Activated CD4-positive, alpha-beta T cell treated with anti-CD3 and anti-CD28 coated beads for 1 hour (primary cell): ENCODE measurements at places on chromosomes 6 and 20.

DNA sequence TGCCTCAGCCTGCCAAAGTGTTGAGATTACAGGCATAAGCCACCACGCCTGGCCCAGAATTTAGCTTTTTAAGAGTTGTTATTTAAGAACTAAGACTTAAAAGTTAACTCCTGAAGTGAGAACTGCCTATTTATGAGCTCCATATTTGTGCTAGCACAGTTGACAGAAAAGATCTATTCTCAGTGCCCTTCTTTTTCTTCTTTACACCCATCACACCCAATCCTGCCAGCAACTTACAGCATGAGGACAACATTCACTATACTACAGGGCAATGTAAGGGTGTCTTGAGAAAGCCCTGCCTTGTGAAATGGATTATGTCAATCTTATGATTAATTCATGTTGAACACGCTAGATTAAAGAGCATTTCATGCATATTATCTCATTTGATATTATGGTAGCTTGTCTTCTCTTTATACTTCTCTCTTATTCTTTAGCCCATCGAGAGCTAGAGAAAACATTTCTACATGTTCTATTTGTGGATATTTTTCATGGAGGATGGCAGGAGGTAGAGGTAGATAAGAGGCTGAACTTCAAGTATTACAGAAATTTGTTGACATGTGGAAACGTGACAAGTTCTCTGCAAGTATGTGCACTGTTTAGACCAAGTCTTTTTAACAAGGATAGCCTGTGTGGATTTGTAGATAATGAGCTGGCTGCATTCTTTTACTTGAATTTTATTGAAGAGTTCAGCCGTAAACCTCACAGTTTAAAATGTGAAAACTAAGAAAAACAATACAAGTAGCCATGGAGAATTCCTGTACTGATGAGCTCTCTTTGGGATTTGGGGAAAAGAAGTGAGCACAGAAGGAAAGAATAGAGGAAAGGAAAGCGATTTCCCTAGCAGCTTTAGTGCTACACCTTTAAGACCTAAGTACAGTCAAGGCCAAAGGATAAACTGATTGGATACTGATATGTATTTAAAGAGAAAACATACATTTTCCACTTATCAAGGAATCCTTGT, 212.2 kb downstream of the ARHGAP18 start:
- no peak for DNase-seq

GRCh38 chr6:17281100-17281496, at the start of gene RBM24:
Gene RBM24, plus strand, starts transcription at chr6:17281361. Its CDS starts 221 bp downstream, at chr6:17281582.
- DNase-seq, result no peak

DNA sequence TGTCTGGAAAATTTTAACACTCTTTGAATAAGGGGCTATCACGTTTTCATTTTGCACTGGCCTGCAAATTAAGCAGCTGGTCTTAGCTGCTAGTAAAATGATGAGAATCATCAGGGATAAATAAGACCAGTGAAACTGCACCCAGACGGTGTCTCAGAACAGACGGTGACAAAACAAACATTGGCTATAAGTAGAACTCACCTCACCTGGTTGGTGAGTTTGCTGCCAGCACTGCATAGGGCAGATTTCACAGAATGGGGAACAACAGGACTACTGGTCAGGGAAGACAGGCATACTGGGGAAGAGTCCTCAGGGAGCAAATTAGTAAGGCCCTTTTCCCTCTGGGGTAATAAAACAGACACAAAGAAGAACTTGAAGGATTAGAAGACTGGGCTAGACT, 175.9 kb upstream of the CITED2 start:
- DNase-seq, result no peak

- peak; percentile 39 for DNase-seq
Observed at GRCh38 chr6:37698264-37699137, 818 bp upstream of the MDGA1 start.

DNA sequence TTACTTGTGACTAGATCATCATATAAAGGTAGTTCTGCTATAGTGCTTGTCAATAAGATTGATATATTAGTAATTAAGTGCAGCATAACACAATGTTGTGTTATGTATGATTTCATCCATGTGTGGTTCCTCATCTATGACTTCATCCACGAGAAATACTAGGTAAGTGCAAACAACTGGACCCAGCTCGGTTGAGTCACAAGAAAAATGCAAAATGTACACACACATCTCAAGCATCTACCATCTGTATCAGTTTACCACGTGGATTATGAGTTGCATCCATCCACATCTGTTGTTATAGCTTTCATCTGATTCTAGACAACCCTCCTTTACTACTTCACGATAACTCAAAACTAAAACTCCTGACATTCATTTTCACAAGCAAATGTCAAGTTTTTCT, 517.0 kb upstream of the CITED2 start:
- no peak for DNase-seq

GRCh38 chr6:139520321-139520768, 145.9 kb upstream of the CITED2 start:
- no peak for DNase-seq

- DNase-seq, result no peak
Observed at GRCh38 chr6:129500958-129501739, 208.8 kb downstream of the ARHGAP18 start.

DNA sequence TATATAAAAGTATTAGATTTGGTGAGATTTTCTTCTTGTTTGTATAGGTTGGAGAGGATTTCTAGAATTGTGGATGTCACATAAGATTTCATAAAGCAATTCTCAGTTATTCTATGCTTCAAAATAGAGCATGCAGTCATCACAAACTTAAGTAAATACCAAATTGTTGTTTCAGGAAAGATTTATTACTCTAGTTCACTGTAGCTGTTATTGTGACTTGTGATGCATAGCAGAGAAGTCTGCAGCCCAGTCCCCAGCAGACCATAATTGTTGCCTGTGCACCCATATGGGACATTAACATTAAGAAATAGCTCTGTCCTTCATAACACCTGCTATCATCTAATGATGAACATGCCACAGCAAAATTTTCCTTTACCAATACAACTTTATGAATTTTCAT, 228.0 kb upstream of the FAM83B start:
- no peak for DNase-seq

DNA sequence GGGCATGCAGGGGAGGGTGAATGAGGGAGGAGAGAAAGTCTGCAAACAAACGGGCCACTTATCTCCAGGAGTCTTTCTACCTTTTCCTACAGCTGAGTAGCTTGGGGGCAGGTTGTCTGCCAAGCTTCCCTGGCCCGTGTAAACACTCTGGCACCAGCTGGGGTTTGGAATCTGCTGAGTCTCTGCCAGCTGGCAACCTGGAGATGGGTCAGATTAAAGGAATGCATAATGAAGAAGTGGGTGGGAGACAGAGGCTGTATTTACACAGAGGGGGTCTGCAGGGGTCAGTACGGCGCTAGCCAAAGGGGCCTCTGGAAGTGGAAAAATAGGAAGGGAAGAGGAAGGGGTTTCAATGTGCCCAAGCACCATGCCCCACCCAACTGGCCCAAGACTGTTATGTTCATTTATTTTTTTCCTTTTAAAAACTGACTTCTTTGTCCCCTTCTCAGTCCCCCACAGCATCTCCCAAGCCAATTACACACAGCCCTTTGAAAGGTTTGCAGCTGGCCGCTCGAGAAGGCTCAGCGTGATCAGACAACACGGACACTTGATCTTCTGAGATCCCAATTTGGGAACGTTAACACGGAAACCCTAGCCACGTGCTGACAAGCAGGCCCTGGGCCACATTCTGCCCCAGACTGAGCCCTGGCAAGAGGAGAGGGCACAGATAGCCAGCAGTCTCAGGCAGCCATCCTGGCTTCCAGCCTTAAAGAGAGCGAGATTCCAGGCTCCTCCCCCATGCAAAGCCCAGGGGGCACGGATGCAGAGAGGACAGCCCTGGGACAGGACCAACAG, 25.2 kb downstream of the TRAM2 start:
- DNase-seq, result no peak

DNA sequence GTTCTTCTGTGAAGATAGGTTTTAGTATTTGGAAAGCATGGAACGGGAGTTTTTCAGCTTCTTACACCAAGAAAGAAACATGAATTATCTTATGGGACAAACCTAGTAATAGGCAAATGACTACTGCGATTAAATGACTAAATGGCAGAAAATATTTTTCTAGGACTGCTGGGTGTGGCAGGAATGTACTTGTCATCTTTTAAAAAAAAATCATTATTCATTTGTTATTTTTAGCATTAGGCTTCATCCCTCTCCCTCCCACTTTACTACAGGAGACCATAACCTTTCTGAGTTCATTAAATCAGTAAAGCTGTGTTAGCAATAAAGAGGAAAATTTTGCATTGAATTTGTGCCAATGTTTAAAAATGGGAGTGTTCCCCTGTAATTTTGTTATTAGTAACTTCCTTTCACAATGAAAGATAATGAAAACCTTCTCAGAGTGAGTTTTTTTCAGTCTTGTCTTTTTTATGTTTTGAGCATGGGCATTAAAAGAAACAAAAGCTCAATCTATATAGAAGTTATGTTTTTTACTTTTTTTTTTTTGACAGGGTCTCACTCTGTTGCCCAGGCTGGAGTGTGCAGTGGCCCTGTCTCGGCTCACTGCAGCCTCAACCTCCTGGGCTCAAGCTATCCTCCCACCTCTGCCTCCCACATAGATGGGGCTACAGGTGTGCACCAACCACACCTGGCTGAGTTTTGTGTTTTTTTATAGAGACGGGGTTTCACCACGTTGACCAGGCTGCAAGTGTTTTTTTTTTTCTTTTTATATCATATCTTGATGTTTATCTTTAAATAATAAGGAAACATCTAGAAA, 105.6 kb upstream of the CLDN20 start:
- no peak for DNase-seq

DNA sequence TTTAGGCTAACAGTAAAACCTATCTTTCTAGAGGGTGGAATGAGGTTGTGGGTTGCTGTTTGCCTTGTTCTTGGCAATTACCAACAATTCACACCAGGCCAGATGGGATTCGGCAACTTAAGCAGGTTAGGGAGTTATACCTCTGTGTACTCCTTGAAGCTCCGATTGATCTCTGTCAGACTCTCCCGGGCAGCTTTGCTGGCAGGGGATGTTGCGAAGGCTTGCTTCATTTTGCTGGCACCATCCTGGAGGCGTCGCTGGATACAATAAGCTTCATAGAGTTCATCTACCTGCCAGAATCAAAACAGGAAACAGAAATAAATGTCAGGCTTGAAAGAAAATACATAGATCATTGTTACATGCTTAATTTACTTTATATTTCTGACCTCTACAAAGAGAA, 66.4 kb upstream of the ARMH2 start:
- DNase-seq, result no peak

GRCh38 chr6:40798069-40798770, 211.1 kb upstream of the LRFN2 start:
- DNase-seq, result no peak

DNA sequence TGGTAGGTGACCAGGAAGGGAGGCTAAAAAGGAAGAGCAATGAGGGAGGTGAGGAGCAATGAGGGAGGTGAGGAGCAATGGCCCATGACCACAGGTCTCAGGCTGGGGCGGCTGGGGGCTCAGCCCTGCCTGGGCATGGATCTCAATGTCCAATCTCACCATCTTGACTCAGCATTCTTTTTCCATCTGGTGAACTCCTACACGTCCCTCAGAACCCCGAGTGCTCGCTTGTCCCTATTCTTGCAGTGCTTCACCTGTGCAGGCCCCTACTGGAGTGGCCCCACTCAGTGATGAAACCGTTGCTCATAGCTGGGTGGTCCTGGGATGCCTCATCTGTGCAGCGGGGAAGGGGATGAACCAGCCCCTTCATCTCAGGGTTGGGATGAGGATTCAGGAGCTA, 16.9 kb upstream of the RBBP8NL start:
- no peak for DNase-seq

GRCh38 chr6:150981095-150981494, 115.6 kb downstream of the MTHFD1L start:
- DNase-seq, result no peak

GRCh38 chr20:63497946-63498935, 642 bp downstream of the EEF1A2 start:
- no peak for DNase-seq

DNA sequence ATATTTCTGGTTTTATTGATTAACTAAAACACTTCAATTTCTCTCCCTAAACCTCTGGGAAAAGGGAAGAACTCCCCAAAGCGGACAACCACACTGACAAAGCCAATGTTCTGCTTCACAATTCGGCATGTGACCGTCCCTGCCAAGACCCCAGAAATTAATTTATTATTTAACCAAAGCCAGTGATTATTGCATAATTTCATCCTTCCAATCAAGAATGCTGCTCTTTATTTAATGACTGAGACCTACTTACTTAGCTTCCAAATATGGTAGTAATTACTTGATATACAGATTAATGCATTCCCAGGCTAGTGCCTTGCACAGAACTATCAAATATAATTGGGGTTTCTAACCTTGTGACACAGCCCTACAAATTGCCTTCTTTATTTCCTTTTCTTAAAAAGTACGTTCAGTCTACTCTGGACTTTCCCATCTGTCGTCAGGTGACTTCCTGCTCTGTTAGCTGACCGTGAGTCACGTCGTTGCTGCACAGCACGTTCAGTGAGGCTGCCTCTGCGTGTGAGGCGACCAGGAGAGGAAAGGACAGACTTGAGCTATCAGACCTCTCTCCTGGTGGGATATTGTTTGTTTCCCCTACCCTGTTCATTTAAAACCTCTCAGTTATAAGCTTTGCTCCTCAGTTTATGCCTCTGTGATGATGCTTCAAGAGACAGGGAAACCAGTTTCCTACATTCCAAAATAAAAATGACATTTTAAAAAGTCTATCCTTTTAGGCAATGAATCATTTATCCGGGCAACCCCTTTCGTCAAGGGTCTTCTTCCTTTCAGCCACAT, 55.7 kb upstream of the TNFAIP3 start:
- peak; percentile 65 for DNase-seq

GRCh38 chr6:36631326-36632011, 37.3 kb downstream of the SRSF3 start:
- no peak for DNase-seq

DNA sequence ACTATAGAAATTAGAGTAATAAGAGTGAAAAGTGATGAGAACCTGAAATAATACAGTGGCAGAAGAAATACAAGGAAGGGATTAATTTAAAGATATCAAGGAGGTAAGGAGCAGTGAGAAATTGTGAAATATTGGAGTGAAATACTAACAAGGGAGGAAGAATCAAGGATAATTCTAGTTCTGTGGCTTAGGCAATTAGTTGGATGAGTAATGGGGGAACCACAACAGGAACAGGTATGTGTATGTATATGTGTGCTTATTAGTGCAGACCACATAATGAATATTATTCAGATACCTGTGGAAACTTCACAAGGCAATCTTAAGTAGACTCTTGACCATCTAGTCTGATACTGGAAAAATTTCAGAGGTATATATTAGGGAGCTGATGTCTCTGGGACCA, 143.3 kb downstream of the TINAG start:
- no peak for DNase-seq

- no peak for DNase-seq
Observed at GRCh38 chr20:33433465-33434234, 9.9 kb downstream of the SNTA1 start.

- no peak for DNase-seq
Observed at GRCh38 chr6:70657706-70658105, 10.0 kb upstream of the SMAP1 start.

GRCh38 chr6:111478749-111479148, 4.3 kb downstream of the REV3L start:
- no peak for DNase-seq

GRCh38 chr6:55276745-55277530, 50.3 kb upstream of the GFRAL start:
- no peak for DNase-seq

- no peak for DNase-seq
Observed at GRCh38 chr6:42259841-42260395, 42.3 kb upstream of the MRPS10 start.

- no peak for DNase-seq
Observed at GRCh38 chr6:127058027-127058426, 60.4 kb upstream of the RSPO3 start.
